ENCODE measurements at places on chromosomes 3 and 15.

DNA sequence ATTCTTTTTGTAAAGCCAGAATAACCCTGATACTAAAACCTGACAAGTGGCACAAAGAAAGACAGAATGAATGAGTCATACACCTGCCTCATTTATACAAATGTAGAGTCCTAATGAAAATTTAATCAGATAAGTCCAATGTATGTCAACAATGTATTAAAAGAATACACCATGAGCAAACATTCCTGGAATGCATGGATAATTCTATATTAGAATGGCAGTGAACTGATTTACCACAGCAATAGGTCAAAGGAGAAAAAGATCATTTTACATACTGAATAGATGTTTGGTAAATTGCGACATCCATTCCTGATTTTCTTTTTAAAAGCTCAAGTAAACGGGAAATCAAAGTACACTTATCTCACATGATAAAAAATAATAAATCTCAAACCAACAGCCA, 11.2 kb upstream of the LOXL1 start:
- DNase-seq, result no peak

GRCh38 chr15:33894193-33894592, 74.1 kb upstream of the CHRM5 start:
- no peak for DNase-seq

DNA sequence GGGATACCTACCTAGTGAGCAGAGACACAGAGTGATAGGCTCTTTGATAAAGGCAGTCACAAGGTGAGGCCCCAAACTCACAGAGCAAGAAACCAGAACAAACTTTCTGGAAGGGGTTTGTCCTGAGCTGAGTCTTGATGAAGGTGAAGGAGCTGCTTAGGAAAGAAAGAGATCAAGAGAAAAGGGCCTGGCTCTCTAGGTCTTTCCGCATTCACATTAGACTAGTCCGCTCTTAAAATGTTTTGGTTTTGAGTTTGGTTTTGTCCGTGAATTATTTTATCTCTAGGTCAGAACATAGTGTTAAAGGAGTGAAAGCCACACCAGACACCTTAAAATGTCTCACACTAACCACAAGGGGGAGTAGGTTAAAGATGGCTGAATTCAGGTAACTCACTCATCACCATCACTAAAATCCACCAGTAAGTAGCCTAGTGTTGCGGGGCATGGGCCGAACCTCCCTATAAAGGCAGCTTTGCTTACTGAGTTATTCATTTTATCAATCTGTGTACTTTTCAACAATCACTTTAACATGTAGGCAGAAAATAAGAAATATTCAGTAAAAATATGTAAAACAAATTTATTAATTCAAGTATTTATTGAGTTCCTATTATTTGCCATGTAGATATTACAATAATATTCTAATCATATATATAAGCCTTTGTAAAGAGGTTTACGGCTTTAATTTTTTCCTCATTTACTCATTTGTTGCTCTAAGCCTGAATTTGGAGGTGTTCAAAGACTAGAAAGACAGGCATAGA, 121.5 kb upstream of the TSC22D2 start:
- no peak for DNase-seq

DNA sequence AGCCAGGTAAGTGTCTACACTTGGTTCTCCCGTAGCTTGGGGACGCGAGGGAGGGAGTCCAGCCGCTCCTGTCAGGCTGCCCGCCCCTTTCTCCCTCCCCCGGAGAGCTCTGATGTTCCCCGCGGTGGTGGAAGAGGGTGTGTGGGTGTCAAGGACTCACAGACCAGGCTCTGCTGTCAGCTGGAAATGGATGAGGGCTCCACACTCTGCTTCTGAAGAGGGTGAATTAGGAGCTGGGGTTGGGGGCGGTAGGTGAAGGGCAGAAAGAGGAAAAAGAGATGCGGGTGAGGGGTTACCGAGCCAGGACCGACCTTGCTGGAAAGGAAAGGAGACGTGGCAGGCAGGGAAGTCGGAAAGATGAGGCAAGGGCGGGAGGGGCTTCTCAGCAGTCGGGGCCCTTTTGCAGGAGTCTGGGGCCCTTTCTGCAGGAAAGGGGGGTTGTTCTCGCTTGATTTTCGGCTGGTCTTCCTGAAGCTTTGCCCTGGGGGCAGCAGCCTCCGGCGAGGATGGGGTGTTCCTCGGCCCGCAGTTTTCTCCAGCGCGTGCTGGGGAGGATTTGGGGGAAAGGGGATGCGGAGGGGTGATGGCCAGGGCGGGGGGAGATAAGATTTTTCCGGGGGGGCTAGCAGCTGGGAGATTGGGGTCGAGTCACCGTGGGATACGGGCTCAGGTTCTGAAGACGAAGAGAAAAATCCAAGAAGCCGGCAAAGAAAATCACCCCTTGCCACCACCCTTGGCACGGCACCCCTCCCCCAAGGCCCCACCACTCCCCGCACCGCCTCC, 602 bp upstream of the BAHD1 start:
- DNase-seq, result no peak

GRCh38 chr3:71360764-71361163, 222.8 kb downstream of the FOXP1 start:
- peak; percentile 20 for DNase-seq

- no peak for DNase-seq
These were observed 4.6 kb upstream of the PRICKLE2 start for GRCh38 chr3:64229903-64230302.

GRCh38 chr3:124260206-124260915, 268.4 kb upstream of the ROPN1 start:
- DNase-seq, result no peak

DNA sequence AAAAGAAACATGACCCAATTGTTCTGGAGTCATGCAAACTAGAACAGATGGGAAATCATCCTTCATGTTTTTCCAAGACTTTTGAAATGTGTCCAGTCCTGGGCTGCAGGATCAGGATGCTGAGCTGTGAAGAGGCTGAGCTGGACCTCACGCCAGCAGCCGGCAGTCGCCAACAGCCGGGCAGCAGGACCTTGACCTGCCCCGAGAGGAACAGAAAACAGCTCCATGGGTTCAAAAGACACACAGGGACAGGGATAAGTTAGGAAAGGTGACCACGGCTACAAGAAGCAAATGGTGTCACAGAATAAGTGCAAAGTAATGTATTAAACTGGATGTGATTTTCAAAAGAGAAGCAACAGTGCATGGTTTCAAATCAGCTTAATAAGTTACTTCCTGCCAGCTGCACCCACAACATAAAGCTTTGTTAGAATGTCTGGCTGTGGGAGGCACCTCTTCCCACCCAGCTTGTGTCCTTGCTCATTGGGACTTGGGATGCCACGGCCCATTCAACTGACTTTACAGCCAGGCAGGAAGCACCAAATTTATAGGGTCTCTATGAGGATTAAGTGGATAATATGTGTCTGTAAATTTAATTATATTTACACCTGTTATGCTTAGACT, 266.4 kb downstream of the GABRG3 start:
- no peak for DNase-seq

DNA sequence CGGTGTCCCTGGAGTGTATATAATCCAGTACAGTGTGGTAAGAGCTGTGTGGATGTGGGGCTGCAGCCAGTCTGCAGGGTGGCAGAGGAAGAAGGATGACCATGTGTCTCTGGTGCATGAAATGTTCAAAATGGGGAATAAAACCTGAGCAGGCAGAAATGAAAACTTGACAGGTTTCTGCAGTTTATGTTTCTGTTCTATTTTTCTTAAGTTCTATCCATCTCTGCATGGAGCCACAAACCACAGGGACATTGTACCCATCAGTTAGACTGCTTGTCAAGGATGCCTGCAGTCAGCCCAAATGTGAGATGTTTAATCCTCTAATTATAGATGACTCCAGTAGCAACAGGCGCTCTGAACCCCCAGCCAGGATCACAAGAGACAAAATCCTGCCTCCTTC, 216.7 kb downstream of the IL20RB start:
- DNase-seq, result no peak

- no peak for DNase-seq
These were observed 17.5 kb upstream of the GJD2 start for GRCh38 chr15:34772312-34772711.

- no peak for DNase-seq
These were observed 357.2 kb downstream of the PDCD6IP start for GRCh38 chr3:34155666-34156065.

DNA sequence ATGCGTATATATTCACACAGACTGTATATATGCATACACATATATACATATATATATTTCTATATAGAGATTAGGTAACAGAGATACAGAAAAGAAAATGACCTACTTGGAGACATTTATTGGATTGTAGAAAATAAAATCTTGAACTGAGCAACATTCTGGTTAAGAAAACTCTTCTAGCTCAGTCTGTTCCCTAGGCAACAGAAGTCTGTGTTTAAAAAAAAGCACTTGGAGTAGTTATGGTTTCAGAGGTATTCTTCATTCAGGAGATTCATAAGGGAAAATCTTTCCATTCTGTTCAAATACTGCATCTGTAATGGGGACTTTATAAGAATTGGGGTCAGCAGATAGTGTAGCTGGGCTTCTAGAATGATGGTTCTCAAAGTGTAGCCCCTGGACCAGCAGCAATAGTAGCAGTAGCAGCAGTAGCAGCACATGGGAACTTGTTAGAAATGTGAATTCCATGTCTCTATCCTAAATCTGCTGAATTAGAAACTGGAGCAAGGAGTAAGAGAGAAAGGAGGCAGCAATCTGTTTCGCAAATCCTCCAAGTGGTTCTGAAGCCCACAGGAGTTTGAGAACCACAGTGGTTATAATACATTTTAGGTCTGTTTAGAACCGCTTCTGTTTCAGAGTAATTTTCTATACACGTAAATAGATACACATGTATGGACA, 112.8 kb upstream of the TMEM108 start:
- DNase-seq, result no peak

DNA sequence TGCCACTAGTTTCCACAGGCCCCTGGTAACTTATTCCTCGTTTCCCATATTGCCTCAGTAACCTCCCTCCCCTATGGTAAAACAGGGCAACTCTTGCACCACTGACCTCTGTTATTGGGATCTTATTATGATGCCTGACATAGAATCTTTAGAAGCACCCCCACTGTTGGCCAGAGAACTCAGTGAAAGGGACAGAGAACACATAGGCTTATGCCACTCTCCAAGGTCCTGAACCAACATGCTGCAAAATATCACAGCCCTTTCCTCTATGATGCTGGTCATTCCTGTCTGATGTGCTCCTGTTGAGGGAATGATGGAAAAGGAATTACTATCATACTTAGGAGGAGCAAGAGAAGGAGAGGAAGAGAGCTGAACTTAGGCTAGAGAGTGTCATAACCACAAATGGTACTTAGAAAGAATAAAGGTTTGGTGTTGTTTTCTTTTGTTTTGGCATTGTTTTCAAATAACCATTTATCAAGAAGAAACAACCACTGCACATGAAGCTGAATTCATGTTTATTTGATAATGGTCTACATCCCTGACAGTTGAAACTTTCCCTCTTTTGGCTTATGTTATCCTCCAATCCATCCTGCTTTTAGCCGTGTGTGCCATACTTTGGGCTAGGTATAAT, 330.2 kb downstream of the EPHB1 start:
- no peak for DNase-seq

- DNase-seq, result no peak
These were observed 82.5 kb downstream of the CHST2 start for GRCh38 chr3:143201870-143202752.

DNA sequence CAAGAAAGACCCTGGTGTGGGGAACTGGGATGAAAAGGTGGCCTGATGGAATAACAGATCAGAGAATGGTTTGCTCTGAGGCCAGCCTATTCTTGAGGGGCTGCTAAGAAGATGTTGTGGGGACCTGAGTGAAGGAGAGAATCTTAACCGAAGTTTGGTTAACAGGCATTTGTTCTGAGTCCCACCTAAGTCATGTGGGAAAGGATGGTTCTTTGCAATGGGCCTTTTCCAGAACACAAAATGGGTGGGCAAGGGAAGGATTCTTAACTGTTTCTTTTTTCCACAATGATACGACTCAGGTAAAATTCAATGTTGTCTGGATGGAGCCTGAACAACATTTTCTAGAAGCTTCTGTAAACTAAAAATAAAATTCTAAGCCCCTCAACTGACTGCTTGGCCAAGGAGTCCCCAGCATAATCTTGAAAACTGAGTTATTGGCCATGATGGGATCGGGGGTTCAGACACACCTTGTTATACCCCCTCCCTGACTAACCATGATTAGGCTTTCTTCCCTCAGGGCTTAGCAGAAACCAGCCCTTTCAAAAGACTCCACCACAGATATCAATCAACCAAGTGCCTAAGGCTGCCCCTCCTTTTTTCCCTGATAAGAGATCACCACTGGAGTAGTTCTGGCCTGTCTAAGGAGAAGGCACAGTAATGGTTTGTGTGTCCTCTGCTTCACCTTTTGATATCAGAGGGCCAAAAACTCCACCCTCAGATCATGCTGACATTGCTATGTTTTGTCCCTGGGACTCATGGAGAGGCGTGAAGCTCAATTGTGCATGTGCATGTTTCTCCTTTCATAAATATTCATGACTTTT, 30.1 kb downstream of the SCN11A start:
- no peak for DNase-seq

DNA sequence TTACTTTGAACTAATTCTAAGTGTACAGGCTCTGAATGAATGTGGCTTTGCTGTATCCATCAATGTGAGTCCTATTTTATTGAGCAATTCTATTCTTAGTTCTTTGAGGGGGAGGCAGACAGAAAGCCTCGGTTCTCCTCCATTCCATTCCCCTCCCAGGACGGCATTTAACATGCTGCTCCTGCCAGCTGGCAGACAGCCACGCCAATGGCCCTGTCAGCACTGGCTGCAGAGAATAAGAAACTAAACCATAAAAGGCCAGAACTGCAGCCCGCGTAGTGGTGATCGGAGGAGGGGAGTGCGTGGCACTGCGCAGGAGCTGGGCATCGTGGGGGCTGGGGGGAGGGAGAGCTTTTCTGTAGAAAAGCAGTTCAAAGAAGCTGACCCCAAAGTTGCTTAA, 76.0 kb upstream of the HACD2 start:
- DNase-seq, result no peak

GRCh38 chr3:185979721-185980121, 41.9 kb upstream of the TRA2B start:
- no peak for DNase-seq

DNA sequence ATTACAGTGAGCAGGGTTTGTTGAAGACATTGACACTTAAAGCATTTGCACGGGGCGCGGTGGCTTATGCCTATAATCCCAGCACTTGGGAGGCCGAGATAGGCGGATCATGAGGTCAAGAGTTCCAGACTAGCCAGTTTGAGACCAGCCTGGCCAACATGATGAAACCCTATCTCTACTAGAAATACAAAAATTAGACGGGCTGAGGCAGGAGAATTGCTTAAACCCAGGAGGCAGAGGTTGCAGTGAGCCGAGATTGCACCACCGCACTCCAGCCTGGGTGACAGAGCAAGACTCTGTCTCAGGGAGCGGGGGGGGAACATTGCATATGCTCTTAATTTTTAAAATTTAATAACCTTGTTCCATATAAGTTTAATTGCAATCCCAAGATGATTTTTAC, 11.9 kb downstream of the STT3B start:
- no peak for DNase-seq

DNA sequence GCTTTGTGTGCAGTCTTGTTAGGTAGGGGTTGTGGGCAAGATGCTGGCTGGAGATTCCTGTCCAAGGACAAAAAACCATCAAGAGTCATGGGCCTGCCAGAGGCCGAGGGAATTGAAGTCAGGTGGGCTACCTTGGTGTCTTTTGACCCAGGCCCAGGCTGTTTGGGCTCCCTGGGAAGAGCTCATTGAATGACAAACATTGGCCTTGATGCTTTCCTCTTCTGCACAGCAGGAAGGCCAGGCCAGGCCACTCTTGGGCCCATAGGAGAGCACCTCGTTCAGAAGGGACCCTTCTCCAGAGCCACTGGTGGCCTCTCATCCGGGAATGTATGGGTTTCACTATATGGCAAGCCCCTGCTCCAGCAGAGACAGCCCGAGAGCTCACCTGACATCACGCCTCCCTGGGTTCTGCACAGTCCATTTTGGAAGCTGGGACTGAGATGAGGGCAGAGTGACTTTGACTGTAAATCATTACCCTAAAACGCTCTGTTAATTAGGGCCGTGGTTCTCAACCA, 169.1 kb downstream of the NSMCE3 start:
- no peak for DNase-seq

Data from CD4-positive, alpha-beta T cell treated with Interferon gamma for 1 hour (primary cell).